ENCODE measurements at places on chromosomes 12 and 14. TPM values are rescaled to one million over a fixed set of nuclear protein-coding genes. Genes with fewer than 3 reads are reported as not detected.

CCDC177 gene
- not detected for total RNA-seq

DEGS2 gene
- 0.17 TPM for total RNA-seq

G2E3 gene
- total RNA-seq = 14.5 TPM

DIO2 gene
- 1.5 TPM for total RNA-seq

NEK9 gene
- 58.0 TPM for total RNA-seq

MYH6 gene
- total RNA-seq = not detected

Data from mammary epithelial cell (primary cell).